ENCODE measurements at places on chromosomes 7 and 10.

- DNase-seq = no peak
Observed at GRCh38 chr7:29099896-29100847, 46.2 kb downstream of the CPVL start.

DNA sequence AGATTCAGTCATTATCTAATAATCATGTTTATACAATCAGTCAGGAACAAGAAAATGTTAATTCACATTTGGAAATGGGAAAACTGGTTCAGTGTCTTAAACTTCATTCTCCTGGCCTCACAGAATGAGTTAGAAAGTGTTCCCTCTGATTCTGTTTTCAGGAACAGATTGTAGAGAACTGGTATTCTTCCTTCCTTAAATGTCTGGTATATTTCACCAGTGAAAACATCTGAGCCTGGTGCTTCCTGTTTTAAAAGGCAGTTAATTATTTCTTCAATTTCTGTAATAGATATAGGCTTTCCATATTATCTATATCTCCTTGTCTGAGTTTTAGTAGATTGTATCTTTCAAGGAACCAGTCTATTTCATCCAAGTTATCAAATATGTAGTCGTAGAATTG lies 97.1 kb upstream of the TMEM168 start:
- DNase-seq = no peak

DNA sequence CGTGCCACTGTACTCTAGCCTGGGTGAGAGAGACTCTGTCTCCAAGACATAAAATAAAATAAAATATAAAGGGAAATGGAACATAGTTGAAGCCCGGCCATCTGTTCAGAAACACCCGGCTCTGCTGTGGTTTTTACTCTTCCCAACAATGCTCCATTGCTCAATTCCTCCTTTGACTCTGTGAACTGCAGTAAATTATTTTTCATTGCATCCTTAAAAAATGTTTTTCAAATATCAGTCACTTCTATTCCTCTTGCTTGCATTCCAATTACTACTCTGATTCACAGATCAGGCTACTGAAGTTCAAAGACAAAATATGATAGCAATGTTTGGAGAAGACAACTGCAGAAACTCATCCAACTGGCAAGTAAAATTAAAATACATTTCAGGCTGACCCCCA lies 983.0 kb downstream of the SORCS1 start:
- DNase-seq = no peak

DNA sequence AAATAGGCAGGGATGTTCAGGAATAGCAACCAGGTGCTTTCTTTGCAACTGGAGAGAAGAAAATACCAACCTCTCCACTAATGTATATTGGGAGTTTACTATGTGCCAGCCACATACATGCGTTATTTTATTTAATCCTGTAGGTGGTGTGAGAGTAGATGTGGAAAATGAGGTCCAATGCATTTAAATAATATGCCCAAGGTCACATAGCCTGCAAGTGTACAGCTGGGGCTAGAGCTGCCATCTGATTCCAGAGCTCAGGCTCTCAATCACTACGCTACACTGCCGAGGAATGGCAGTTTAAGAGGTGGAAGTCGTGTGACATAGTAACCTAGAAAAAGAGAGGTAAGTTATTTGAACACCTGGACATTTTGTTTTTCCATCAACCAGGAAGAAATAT lies 277.0 kb downstream of the EXOC4 start:
- no peak for DNase-seq

DNA sequence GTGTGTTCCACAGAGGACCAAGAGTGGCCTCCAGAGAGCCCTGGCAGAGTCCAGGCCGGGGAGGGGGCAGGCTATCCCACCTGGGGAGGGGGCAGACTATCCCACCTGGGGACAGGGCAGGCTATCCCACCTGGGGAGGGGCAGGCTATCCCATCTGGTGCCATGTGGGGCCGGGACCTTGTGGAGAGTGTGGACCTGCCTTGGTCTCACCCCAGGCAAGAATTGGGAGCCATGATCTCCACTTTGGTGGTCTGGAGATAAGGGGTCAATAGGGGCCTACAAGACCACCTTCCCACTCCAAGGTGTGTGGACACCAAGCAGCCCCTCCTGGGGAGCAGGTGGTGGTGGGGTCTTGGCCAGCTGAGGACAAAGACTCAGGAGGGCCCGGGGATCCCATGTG lies 138.2 kb downstream of the EBF3 start:
- no peak for DNase-seq

DNA sequence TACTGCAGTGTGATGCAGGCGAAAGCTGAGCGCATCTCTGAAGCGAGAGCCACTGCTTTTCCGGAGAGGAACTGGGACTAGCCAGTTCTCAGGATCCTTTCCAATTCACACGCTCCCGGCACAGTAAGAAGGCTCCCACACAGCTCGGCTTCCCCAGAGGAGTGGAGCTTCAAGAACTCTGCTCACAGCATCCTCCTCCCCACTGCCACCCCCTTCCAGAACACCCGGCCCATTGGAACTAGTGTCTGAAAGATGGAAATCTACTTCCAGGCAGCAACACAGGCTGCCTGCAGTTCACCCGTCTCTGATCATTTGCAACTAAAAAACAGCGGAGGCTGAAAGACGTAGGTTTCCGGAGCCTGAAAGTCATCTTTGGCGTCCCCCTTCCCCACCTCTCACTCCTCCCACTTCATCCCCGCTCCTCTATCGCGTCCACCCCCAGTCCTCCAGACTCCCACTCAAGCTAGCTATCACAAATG lies at the start of gene DGKB:
DGKB (minus strand) TSS at position 163 of the 479 bp plus-strand sequence.
- peak; percentile 70 for DNase-seq

- DNase-seq = no peak
Observed at GRCh38 chr10:80344912-80345311, 11.6 kb downstream of the DYDC1 start.

DNA sequence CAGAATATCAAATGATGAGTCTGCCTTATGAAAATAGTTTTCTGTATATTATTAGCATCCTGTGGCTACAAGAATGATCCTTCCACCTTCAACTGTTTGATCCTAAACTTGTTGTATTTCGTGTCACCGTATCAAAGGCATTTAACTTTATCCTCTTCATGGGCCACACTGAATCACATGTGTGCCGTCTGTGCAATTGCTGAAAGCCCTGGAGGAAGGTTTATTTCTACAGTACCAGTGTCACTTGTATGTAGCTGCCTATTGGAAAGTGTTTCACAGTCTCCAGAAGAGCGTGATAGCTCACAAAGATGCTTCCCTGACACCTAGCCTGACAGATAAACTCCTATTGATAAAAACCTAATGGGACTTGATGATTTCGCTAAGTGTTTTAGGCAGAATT lies 94.5 kb downstream of the ITGA8 start:
- no peak for DNase-seq

- no peak for DNase-seq
Observed at GRCh38 chr7:36344622-36345021, 45.0 kb upstream of the ANLN start.

DNA sequence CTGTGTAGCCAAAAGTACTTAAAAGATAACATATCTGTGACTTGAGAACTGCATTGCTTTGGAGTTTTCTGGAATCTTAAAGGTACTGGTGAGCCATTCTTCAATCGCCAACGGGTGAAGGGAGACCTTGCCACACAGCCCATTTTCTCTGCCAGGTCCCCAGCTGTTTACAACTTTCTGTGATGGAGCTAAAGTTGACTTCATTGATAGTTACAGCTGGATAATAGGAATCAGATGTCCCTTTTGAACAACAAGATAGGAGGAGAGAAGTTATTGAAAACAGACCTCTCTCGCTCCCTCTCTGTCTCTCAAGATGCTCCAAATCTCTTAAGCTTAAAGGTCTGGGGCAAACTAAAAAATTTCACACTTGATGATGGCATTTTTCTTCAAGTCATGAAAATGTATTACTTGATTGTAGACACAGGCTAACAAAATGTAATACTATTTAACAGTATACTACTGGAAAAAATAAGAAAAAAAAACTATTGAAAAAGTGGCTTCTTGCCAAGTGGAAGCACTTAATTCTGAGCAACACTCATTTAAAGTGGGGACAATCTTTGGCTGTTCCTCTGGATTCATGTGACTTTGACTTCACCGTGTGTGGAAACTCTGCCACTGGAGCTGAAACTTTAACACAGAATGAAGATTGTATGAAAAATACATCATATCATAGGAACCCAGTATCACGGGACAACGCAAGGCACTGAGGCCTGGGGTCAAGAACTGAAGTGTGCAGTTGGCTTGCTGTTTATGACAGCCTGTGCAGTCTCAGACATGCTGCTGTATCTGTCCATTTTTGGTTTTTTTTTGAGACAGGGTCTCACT lies 78.4 kb upstream of the AFAP1L2 start:
- no peak for DNase-seq

- DNase-seq = no peak
Observed at GRCh38 chr10:95295031-95295755, 4.4 kb upstream of the PDLIM1 start.

- DNase-seq = no peak
Observed at GRCh38 chr10:51029172-51029641, 45.1 kb upstream of the PRKG1 start.

DNA sequence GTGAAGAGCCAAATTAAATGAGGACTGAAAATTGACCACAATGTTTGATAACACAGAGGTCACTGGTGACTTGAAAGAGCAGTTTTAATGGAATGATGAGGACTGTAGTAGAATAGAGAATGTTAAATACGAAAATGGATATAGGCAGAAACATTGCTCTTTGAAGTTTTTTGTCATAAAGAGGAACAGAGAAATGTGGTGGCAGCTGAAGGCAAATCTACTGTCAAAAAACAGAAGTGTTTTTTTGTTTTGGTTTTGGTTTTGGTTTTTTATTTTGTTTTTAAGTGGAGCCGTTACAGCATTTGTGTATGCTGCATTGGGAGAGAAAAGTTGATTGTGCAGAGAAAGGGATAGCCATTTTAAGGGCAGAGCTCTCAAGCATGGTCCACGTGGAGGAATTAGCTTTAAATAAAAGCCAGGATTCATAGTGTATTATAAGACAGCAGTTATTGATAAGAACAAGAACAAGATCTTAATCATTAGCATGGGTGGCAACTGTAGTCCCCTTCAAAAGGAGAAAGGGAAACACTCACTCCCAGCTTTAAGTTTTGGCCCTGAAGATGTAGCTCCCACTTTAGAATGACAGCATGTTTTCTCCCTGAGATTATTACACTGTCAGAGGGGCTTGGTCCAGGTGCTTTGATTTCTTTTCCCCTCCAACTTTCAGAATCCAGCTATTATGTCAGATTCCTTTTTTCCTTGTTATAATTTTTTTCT lies 156.7 kb upstream of the BET1 start:
- no peak for DNase-seq

DNA sequence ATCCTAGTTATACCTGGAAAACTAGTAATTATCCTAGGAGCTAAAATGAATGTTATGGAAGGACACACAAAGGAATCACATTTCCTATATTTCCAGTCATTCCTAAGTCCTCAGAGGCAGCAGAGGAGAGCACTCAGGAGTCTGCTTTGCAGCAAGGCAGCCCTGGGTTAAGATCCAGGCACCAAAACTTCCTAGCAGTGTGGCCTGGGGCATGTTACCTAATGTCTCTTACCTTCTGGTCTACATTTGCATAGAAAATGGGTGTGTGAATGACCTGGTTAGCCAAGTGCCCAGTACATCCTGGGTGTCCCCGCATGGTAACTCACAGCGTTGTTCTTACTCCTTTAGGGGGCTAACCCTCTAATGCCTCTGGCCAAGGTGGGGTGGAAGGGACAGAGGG lies 135.9 kb downstream of the TAX1BP1 start:
- DNase-seq = no peak

- no peak for DNase-seq
Observed at GRCh38 chr10:119348516-119349240, 141.3 kb downstream of the GRK5 start.

GRCh38 chr7:42930889-42931288 lies 1.1 kb downstream of the PSMA2 start:
- no peak for DNase-seq

DNA sequence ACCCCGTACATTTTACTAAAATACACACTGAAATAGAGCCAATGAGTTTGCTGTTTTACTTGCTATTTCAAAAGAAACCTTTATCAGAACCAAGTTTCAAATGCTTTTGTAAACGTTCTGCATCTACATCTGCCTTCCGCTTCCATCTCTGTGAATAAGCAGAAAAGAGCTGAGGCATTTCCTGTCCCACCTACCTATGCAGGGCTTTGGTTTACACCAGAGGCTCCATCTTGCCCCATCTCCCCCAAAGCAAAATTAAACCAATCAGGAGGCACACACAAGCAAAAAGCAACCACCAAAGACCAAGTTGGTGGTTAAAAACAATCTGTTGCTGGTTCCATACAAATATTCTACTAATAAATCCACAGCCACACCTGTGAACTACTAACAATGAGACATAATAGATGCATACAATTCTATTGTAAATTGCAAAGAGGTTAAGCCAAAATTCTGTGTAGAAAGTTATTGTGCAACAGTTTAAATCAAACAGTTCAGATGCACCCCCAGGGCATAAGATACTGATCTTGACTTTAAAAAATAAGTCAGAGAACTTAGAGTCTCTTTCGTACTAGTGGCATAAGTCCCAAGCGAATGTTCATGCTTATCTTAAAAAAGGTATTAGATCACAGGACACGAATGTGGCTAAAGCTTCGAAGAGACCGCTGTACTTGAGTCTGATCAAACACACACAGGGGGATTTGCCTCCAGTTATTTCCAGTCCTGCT lies 83.9 kb downstream of the FGFR2 start:
- no peak for DNase-seq

DNA sequence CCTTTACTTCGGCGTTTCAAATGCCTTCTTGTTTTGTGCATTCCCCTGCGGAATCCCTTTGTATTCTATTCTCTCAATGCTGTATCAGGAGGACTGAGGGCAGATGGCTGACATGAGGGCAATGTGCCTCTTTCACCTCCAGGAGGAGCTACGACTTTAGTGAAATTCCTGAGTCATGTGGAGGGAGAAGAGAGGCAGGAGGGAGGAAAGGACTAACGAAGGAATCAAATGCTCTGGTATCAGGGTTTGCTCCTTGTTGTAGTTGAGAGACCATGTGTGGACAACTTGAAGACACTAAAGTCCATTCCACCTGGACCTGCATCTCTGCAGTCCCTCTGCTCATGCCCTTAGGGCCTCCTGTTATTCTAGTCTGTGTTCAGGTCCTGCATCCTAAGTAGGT lies 40.2 kb upstream of the PRSS58 start:
- no peak for DNase-seq

DNA sequence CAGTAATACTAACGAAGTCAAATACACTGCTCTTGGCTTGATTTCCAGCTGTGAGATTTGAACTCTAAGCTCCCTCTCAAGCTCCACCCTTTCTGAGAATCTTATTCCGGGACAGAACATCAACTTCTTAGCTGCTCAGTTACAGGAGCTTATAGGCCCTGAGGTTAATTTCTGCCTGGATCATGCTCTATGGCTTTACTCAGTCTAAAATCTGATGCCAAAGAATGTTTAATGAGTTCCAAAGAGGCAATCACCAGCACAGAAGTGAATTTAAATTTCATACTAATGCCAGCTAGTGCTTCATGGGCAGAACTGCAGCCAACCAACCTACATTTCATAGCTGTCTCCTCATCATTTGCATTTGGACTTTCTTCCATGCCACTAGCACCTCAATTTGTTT lies 707.2 kb downstream of the MAGI2 start:
- DNase-seq = no peak

GRCh38 chr10:113094114-113094486 lies 144.1 kb downstream of the TCF7L2 start:
- no peak for DNase-seq

- no peak for DNase-seq
Observed at GRCh38 chr7:113172726-113173125, 54.4 kb upstream of the SMIM30 start.

- DNase-seq = peak; percentile 31
Observed at GRCh38 chr10:1185911-1186682, 129.9 kb downstream of the WDR37 start.

- DNase-seq = no peak
Observed at GRCh38 chr10:121096617-121097431, 245.7 kb downstream of the WDR11 start.

All from head of caudate nucleus (tissue), 42 donors.